ENCODE measurements at places on chromosomes 5 and 9.
A peak's percentile ranks its signal among the peaks of the same experiment; 100 is the strongest.

DNA sequence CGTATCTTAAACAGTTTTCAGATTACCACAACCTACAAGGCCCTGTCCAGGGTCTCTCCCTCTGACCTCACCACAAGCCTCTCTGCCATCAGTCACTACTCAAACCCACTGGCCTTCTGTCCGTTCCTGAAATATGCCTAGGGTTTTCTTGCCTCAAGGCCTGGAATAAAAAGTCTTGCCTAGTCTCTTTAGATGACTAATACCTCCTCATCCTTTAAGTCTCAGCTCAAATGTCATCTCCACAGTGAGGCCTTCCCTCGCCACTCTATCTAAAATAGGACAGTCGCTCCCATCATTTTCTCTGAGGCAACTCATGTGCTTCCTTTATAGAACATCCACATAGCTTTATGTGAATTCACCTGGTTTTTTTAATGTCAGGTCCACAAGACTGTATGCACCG, 5.2 kb downstream of the DENND1A start:
- no peak for DNase-seq

DNA sequence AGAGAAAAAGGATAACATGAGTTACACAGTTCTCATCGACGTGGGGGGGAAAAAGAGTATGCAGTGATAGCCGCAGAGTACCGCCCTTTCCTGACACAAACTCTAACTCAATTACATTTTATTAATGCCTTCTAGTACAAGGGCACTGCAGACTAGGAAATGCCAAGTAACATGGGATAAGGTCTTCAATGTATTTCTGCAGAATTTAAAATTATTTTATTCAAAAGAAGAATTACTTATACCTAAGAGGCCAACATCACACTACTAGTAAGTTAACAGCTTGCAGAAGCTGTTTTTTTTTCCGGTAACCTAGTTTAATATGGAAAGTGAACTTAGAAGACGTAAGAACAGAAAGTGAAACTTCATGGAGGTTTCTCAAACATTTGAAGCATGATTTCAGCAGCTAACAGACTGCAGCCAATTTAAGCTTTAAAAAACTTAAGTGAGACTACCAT, 3.9 kb downstream of the SETX start:
- peak; percentile 63 for DNase-seq

GRCh38 chr5:180059326-180059725, 12.2 kb downstream of the RNF130 start:
- no peak for DNase-seq

DNA sequence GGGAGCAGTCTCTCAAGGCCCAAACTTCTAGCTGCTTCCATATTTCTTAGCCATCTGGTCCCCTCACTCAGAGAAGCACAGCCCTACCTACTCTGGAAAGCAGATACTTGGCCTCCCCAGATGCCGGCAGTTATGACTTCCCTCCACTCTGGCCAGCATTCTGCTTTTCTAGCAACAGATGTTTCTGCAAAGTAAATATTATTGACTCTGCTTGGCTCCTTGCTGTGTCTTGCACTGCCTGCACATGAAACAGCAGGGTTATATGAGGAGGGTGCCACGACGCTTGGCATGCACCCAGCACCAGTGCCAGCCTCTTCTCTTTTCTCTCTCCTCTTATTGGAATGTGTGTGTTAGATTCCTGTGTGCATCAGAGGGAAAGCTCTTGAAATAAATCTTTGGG, 99.7 kb downstream of the ARHGAP26 start:
- DNase-seq, result no peak

All from germinal center (tissue), 1 donor.